ENCODE measurements at places on chromosomes 1 and 21.

DNA sequence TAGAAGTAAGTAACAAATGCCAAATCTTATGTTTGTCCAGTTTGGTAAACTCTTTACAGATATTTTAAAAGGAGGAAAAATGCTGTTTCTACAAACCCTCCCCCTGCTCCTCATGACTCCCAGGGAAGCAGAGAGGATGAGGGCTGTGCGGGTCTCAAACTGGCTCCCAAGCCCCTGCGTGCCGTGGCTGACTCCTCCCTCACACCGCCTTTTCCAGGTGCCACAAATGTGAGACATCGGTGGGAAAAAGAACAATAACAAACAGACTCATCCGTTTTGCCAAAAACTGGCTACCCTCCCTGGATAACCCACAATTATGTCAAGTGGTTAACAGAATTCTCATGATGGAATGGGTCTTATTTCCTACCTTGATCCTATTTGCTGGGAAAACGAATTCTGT, 594.6 kb downstream of the PTPRU start:
- DNase-seq = no peak

DNA sequence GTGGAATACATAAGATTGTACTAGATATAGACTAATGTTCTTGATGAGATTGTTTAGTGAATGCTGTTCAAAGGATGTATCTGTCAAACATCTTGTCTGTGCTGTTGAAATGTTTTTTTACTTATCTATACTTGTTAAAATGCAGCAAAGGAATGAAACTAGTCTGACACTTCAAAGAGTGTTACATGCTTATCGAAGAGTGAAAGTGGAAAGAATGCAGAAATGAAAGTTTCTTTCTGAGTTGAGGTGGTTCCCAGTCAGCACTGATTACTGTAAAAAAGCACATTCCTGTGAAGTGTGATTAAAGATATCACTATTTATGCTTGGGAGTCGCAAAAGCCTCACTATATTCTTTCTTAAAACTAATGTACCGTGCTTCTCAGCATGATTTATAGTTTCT, 1225.2 kb downstream of the NCAM2 start:
- no peak for DNase-seq

DNA sequence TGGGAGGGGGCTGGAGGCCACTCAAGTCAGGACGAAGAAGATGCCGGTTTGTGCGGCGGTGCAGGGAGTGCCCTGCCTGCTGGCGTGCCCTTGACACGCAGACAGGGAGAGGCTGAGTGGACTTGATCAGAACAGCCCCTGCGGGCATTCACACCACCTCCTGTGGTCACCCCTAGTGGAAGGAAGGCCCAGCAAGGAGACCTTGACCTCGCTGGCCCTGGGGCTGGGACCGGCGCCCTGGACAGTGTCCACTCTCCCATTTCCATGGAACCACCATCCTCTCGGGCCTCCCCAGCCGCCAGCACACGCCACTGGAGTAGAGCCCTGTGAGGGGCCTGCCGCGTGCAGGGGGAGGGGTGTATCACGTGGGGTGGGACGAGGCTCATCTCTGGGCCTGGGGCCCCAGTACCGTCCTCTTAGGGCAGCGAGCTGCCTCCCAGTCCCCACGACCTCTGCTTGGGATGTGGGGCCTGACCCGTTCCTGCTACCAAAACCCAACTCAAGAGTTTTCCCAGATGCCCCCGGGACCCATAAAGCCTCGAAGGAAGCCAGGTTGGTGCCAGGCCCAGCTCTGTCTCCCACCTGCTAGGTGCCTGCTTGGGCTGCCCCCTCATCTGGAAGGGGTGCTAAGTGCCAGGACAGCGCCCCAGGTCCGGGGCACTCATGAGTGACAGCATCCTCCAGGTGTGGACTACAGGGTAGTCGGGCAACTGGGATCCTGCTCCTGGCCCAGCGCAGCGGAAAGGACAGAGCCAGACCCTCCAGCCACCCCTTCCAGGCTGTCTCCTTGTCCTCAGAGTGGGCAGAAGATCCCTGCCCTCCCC, 62.8 kb downstream of the SLX9 start:
- no peak for DNase-seq

DNA sequence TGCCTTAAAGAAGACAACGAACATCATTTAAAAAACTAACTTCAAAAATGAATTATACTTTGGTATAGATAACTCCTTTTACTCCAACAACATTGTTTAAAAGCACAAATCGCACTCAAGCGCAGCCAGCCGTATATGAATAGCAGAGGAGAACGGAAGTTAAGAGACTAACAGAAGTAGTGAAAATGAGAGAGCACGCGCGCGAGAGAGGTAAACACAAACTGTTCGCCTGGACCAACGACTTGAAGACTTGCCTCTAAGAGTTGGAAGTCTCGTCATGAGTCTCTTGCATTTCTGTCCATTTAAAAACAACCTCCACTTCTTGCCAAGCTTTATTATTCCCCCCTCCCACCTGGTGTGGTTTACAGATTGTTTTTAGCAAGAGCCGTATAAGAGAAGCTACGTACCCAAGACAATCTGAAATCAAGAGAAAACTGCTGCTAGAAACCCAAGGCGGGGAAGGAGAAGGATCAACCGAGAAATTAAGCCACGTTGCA, 479 bp downstream of the SELENOF start:
- DNase-seq = no peak

DNA sequence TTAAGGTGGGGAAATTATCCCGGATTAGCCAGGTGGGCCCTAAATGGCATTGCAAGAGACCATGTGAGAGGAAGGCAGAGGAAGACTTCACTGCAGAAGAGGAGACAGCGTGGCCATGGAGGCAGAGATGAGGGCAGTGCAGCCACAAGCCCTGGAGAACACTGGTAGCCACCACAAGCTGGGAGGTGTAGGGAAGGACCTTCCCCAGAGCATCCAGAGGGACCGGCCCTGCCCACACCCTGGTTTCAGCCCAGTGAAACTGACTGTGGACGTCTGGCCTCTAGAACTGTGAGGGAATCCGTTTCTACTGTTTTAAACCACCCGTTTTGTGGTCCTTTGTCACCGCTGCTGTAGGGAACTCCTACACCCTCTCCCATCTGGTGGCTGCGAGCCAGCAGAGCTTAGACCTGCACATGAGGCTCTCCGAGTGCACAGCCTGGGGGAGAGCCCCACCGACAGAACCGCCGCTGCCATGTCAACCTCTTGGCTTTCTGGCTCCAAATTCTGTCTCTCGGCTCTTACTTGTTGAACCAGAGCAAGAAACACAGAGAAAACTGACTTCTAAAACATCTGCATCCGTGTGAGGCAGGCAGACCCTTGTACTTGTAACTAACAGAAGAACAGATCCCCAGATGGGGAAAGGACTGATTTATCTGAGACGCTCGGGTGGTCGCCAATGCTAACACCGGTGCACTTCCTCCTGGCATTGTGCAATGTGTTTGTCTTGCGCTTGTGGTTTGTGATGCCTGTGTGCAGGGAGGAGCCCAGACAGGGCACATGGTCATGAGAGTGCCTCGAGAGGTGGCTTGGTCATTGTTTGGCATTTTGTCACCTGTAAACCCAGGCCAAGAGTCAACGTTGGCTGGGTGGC, 90.8 kb upstream of the TMPRSS2 start:
- no peak for DNase-seq

GRCh38 chr1:220420726-220421125, 107.2 kb upstream of the MARK1 start:
- DNase-seq = no peak

DNA sequence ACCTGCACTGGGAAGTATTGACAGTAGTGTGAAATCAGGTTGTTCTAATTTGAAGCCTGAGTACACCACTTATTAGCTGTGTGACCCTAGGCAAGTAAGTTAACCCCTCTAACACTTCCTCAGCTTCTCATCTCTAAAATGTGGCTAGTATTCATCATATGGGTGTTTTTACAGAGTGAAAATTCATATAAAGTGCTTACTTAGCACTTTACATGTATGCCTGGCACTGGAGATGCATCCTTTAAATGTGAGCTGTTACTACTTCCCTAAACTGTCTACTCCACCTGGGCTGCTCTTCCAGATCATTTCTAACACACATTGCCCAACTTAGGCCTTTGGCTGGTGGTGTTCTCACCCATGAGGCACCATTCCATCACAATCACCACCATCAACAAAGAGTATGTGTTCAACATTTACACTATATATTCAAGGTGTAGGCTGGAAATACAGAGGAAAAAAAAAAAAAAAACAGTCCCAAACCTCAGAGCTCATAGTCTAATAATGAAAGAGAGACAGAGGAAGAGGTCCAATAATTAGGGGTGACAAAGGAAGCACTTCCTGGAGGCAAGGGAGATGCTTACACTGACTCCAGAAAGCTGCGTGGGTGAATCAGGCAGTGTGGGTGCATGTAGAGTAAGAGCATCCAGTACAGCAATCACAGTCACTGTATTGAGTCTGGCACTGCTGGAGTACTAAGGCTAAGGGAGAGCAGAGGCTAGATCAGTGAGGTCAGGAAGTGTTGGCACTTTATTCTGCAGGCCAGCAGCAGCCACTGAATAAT, 3.6 kb downstream of the STX6 start:
- no peak for DNase-seq

DNA sequence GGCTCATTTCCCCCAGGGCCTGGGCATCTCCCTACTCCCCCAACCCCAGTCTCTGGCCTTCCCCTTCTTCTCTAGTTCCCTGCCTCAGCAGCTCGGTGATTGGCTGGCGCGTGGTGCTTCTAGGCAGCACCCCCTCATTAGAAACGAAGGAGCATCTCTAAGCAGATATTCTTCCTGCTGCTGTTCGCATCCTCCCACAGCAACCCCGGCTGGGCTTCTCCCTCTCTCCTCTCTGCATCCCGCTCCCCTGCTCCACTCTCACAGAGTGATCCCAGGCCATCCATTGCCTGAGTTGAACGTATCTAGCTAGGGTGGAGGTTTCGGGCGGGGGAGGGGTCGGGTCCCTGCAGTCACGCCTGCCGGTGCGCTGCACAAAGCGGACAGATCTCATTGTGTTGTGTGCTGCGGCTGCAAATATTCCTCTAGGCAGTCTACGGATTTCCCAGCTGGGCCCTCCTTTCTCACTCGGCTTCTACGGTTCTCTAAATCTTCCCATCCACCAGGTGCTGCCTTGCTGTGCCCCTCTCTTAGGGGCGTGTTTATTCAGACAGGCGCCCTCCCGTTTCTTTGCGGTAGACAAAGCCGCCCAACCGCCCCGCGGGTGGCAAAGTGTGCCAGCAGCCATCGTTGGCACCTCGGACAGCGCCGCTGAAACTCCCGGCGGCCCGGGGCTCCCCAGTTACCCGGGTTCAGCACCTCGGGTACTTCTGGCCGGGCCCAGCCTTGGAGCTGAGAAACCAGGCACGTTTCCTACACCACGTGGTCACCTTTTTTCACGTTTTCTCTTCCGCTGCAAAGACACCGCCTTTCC, 2.2 kb downstream of the CACNA1E start:
- DNase-seq = no peak

DNA sequence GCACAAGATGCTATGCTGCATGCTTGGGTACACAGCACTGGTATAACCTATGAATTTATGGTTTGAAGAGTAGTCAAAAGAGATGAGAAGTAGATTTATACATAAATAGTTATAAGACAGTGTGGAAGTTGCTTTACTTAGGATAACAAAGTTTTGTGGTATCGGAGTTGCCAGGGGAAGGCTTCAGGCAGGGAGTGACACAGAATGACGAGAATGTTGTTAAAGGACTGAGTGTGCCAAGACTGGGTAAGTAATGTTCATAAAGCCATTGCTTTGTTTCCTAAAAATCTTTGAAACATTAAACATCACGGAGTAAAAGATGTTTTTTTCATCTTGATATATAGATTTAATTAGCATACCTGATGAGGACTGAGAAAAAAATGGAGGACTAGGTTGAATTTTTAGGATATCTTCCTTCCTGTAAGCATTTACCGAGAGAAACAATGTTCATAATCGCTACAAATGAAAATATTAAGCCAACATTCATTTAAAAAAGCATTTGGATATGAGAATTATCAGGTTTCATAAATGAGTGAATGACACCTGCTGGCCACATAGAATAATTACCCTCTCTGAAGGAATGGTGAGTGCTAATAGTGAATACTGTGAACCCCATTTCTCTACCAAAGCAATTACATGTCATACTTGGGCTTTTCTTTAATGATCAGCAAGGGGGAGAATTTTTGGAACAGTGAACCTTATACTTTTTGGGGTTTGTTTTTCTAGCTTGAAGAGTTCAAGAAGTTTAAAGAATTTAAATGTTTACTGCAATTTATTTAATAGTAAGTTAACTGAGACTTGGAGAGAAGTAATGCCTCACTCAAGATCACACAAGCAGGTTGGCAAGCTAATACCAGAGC, 28.4 kb downstream of the EXTL2 start:
- DNase-seq = no peak

GRCh38 chr1:204575221-204576190, 59.3 kb downstream of the MDM4 start:
- no peak for DNase-seq

- no peak for DNase-seq
Observed at GRCh38 chr1:10975567-10976326, 36.7 kb upstream of the TARDBP start.

DNA sequence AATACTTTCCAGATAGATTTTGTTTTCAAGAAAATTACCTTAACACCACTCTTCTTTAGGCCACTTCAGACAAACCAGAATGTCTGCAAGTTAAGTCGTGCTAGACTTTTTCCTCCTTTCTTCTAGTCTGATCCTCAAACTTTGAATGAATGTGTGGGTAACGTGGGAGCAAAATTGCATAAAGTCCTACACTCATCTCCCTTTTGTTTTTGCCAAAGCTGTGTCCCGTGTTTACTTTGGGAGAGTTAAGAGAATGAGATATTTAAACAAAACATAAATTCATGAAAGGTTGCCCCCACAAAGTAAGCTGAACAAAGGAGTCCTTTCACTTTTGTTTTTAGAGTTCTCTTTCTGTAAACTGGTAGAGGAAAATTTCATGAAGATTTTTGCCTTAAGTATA, 16.9 kb upstream of the VAMP3 start:
- DNase-seq = no peak
